ENCODE measurements at places on chromosomes 7 and 10.

- DNase-seq, result no peak
These were observed 97.2 kb upstream of the PODXL start for GRCh38 chr7:131653418-131654248.

DNA sequence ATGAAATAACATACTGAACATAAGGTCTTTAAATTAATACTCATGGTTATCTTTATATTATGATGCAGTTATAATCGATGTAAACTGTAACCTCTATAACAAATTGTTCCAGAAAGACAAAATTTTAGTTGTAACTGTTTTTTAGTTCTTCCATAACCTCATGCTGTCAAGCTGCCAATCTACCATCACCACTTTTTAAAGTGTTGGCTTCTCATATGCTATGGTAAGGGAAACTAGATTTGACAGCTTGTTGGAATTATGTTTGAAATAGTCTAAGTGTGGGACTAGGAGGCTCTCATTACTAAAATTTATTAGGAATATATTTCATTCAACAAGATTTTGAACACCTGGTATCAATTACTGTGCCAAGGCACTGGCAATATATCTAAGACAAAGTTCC lies 105.4 kb downstream of the NRBF2 start:
- no peak for DNase-seq

DNA sequence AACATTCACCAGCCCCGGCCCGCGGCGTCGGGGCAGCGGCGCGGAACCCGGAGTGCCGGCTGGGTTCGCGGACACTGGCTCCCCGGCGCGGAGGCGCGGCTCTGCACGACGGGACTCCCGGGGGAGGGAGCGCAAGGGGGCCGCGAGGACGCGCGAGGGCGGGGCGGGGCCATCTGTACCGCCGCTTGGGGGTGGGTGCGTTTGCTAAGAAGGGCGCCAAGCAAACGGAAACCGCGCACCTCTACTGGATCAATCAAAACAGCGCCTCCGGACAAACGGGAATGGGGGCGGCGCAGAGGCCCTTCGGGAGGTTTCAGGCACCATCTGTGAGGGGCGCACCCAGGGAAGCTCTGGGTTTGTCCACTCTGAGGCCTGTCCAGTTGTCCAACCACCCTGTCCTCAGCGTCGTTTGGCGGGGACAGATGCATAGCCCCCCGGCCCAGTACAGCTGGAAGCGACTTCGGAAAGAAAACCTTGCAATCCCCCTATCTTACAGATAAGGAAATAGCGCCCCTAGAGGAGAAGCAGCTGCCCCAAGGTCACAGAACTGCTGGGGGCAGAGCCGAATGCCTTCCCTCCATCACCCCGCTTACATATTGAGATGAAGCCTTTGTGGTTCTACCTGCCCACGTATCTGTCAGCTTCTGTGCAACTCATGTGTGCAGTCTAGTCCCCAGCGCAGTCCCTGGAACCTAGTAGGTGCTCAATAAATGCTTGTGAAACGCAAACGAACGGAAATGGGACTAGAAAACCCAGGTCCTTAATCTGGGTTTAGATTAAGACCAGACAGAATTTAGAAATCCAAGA lies 10.7 kb upstream of the SLIT1 start:
- DNase-seq, result peak; percentile 70

GRCh38 chr7:37495574-37496184 lies 47.0 kb upstream of the ELMO1 start:
- DNase-seq, result no peak

DNA sequence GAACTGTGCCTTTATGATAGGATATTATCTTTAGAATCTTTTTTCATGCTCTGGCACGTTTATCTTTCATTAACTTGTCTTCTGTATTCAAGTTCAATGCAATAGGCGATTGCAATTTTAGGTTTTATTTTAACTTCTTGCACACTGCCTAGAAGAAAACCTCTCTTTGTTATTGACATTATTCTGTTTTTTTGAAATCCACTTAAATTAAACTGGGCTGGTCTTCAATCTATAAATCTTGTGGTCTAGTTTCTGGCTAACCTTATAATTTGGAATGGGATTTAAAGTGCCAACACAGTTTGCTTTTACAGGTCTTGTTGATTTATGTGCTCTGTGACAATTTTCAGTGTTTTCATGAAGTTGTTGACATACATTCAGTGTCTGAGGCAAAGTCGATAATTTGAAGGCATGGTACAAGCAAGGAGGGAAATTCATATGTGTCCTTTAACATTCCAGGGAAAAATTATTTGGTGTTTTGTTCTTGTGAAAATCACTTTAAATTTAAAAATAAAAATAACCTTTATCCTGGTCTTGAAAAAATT lies 240.9 kb downstream of the KIAA1217 start:
- DNase-seq, result no peak

DNA sequence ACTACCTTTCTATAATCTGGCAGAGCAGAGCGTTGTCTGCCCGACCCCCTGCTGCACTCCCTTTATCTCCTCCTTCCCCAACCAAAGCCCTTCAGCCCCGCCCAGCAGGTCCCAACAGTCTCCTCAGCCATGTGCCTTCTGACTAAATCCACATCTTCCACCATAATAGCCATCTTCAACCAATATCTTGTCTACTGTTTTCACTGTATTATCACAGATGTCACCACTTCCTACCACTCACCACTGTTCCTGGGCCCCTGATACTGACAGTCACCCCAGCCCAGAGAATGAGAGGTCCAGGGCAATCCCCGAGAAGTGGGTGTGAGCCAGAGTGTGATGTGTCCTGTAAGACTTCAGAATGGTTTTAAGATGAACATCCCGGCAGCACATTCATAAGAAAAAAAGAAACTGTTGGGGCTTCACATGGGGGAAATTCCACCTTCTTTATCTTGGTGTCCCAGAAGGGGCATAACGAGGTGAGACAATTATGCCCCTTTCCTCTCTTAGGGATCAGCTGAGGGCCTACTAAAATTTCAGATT lies 25.3 kb downstream of the CCDC6 start:
- DNase-seq, result peak; percentile 77

- DNase-seq, result no peak
These were observed 72.8 kb upstream of the GLCCI1 start for GRCh38 chr7:7895754-7896153.

GRCh38 chr7:3078514-3078913 lies 34.8 kb upstream of the CARD11 start:
- DNase-seq, result no peak

DNA sequence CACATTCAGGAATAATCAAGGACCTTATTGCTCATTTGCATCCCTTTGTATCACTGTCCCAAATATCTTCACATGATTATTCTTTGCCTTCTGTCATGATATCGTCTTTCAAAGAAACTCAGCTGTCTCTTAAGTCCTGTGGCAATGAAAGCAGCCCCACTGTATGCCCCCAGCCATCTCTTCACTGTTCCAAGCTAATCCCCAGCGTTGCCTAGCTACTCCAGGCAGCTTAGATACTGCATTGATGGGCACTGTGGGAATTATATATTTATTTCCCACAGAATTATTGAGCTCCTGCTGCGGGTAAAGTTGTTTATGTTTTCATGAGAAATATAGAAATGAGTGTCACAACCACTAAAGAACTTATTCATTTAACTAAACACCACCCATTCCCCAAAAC lies 38.8 kb downstream of the SND1 start:
- DNase-seq, result no peak

GRCh38 chr10:97948822-97949221 lies 81.6 kb downstream of the CRTAC1 start:
- no peak for DNase-seq

- no peak for DNase-seq
These were observed 106.8 kb downstream of the ARHGAP22 start for GRCh38 chr10:48497780-48498770.

DNA sequence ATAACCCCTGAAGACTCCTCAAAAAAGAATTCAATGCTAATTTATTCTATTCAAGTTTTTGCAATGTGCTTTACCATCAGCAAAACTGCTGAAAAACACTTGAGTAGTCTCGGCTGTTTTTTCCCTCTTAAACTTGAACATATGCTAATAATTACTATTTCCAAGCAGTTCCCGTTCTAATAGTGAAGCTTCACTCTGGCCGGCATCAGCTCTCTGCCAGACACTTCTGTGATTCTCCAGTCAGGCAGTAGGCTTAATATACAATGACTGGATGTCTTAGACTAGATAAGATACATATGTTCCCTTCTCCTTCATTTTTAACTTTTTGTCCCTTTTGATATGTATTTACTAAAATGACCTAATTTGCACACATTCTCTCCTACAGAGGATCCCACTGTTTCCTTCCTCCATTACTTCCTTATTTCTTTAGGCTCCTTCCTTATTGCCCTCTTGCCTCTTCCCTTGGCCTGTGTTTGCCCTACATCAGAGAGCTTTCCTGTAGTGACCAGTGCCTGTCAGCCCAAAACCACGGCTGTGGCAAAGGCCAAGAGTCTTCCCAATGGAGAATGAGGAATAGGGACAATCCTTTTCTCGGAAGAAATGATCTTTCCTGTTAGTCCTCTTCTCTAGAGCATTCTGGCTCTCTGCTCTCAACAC lies 23.5 kb downstream of the HEPACAM2 start:
- no peak for DNase-seq

- DNase-seq, result no peak
These were observed 57.9 kb upstream of the EXOC6 start for GRCh38 chr10:92790440-92790839.

- no peak for DNase-seq
These were observed 35.5 kb downstream of the CFAP46 start for GRCh38 chr10:132906836-132907235.

GRCh38 chr10:77463499-77463898 lies 174.1 kb downstream of the KCNMA1 start:
- DNase-seq, result no peak

GRCh38 chr7:25628446-25628845 lies 400.2 kb upstream of the NPVF start:
- DNase-seq, result no peak

All from stimulated activated naive CD8-positive, alpha-beta T cell treated with anti-CD3 and anti-CD28 coated beads, Interleukin-15, amount 100 ng/mL, for 72 hours (primary cell).